ENCODE measurements at places on chromosomes 12 and 14.

GRCh38 chr12:2432856-2433255 lies 361.9 kb upstream of the FKBP4 start:
- no peak for DNase-seq

DNA sequence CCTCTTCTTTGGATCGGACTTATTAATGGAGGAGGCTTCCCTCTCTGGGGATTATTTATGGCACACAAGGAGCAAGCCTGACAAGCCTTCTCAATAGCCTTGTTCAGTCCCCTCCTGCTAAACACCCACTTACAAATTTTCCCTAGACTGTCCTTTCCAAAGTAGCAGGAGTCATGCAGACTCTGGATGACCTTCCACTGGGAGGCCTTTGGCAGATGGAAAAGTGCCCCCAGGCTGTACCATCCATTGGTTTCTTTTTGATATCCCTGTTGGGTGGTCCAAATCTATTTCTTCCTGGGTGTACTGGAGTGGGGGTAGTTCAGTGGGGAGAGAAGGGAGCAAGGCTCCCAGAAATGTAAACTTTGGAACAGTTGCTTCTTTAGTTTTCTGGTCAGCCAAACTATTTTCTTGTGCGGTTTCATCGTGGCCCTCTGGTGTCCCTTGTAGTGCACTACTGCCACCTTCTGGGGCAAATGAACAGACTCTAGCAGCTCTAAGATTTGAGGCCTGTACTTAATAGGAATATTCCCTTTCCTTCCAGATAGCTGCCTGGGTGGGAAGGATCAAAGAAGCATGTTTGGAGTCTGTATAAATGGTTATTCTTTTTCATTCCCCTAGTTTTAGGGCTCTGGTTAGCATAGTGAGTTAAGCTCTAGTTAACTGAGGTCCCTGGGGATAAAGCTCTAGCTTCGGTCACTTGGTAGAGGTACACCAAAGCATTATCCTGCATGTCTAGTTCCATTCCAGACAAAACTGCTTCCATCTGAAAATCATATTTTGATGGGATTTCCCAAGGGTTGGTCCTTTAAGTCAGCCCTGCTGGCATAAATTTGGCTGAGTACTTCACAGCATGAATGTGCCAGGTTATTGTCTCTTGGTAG lies 409.5 kb downstream of the SLC6A15 start:
- DNase-seq, result peak; percentile 47

- no peak for DNase-seq
Measured at GRCh38 chr12:89357297-89357730, 5.0 kb upstream of the DUSP6 start.

- DNase-seq, result no peak
Measured at GRCh38 chr12:65511912-65512311, 233.4 kb downstream of the MSRB3 start.

GRCh38 chr14:94522115-94522724 lies 13.0 kb upstream of the SERPINA12 start:
- no peak for DNase-seq

GRCh38 chr12:105982022-105982421 lies 156.7 kb downstream of the NUAK1 start:
- DNase-seq, result no peak

DNA sequence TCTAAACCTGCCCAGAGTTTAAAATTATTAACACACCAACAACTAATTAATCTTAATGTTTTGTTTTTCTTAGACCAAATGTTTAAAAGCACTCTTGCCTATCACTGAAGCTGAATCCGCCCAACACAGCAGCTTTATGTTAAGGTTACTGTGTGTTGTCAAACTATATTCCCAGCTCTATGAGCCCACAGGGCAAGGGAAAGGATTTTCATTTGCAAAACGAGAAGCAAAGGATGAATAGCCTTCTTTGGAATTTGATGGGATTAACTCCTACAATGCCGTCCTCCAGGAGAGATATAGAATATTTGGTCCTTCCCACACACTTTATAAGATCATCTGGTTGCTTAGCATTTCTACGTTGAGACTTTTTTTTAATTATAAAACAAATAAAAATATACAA lies 43.7 kb downstream of the DUSP16 start:
- no peak for DNase-seq

GRCh38 chr12:69284131-69284530 lies 44.8 kb downstream of the CPSF6 start:
- DNase-seq, result peak; percentile 53

- DNase-seq, result no peak
Measured at GRCh38 chr12:4034921-4035320, 161.7 kb upstream of the PARP11 start.

DNA sequence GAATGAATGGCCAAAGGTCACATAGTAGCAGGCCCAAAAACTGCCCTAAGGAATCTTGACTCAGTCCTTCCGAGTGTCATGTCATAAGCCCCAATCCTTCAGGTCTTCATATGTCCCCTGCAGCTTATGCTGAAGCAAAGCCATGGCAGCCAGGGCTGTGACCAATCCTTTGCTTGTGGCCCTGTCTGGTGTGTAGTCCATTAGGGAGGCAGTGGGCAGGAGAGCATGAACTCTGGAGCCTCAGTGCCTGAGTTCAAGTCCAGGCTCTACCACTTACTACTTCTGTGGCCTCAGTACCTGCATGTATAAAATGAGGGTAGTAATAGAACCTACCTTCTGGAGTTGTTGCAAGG lies 20.3 kb downstream of the PLEKHG3 start:
- DNase-seq, result no peak

- no peak for DNase-seq
Measured at GRCh38 chr12:113190761-113191160, 5.2 kb downstream of the RITA1 start.

GRCh38 chr12:52605542-52605941 lies 4.3 kb upstream of the KRT72 start:
- DNase-seq, result no peak

GRCh38 chr14:22630066-22630465 lies 14.1 kb downstream of the OR6J1 start:
- no peak for DNase-seq

DNA sequence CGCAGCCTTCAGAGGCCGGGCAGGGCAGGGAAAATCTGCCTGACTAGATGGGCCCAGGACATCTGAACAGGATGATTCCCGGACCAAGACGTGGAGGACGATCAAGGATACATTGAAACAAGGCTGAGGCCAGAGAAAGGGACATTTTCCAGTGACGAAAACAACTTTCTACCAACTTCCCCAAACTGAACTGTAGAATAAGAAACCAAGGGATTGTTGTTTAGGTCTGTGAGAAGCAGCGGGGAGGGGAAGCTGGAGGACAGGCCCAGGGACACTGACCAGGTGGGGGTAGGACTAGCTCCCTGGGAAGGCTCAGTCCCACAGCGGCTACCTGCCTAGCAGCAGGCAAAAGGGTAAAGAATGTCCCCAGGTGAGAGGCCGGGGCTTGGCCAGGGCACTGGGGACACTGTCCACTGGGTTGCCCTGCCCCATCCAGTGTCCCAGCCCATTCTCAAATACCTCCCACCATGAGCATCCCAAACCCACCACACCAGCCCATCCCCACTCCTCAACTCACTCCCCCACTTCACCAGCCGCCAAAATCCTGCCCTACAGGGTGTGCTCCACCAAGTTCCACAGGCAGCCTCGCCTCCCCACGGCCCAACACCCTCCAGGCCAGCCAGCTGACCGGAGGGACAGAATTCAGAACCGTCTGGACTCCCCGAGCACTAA lies 995 bp downstream of the TNFRSF1A start:
- DNase-seq, result no peak

DNA sequence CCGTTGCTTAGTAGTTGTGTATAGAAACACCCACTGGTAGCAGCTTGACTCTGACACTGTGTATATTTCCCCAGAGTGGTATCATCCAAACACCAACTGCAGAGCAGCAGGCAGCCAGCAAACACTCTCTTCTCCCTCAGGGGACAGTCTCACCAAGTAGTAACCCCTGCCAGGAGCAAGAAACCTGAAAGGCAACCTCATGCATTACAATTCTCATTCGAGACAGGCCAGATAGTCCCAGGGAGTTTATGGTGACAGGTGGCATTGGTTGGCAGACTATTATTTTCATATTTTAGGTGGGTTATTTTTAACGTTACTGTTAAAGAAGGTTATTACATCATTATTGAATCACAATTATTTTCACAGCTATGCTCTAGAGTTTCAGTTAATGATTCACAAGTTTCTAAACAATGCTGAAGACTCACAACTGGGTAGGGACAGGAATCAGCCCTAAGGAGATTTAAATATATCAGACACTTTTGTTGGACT lies 222.8 kb downstream of the EGLN3 start:
- no peak for DNase-seq

DNA sequence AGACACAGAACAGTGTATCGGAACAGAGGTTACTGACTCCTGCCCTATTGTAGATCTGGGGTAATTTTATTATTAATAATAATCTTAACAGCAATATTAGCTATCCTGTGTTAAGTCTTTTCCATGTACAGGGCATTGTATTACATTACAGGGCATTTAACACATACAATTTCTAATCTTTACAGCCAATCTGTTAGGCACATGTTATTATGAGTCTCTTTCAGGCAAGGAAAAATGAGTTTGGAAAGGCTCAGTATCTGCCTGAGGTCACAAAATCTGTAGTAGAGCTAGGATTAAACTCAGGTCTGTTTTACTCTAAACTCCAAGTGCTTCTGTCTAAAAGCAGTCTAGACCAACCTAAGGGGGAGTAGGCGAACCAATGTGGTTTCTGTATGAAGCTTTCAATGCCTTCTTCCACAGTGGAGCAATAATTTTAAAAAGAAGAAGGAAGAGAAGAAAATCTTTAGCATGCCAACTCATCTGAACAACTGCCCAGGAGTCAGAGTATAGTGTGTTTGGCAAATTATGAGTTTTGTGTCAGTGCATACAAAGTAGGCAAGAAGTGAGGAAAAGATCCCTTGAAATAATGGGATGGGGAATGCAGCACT lies 192.6 kb downstream of the CHST11 start:
- DNase-seq, result no peak

- no peak for DNase-seq
Measured at GRCh38 chr12:4293299-4293965, 19.9 kb downstream of the CCND2 start.

GRCh38 chr12:1217191-1217949 lies 226.3 kb downstream of the ERC1 start:
- peak; percentile 33 for DNase-seq

GRCh38 chr12:55972911-55973598 lies 823 bp upstream of the RAB5B start:
- no peak for DNase-seq

GRCh38 chr12:15794196-15794595 lies 5.0 kb upstream of the EPS8 start:
- no peak for DNase-seq

DNA sequence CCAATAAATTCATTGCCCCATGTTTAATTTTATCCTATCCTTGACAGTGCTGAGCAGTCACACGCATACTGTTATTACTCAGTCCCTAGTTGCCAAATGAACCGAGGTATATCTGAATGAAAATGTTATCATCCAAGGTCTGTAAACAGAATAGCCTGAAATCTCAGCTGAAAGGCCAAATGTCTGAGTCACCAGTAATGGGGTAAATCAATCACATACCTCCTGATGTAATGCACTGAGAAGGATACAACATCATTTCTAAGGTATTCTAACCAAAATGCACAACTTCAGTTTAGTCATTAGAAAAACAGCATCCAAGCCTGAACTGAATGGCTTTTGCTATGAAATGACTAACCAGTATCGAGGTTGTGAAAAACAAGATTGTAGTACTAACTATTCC lies 228.6 kb downstream of the DPF3 start:
- peak; percentile 93 for DNase-seq

DNA sequence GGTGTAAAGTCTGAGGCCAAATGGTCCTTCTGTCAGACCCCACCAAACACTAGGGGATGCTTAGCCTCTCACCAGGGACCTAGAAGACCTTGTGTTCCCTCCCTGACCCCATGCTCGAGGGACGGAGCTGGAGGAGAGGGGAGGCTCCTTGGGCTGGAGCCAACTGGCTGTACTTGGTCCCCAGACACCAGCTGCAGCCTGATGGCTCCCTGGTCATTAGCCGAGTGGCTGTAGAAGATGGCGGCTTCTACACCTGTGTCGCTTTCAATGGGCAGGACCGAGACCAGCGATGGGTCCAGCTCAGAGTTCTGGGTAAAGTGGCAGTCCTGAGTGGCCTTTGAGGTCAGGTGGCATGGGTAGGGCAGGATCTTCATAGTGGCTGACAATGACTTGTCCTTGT lies 29.0 kb downstream of the PAPLN start:
- no peak for DNase-seq

DNA sequence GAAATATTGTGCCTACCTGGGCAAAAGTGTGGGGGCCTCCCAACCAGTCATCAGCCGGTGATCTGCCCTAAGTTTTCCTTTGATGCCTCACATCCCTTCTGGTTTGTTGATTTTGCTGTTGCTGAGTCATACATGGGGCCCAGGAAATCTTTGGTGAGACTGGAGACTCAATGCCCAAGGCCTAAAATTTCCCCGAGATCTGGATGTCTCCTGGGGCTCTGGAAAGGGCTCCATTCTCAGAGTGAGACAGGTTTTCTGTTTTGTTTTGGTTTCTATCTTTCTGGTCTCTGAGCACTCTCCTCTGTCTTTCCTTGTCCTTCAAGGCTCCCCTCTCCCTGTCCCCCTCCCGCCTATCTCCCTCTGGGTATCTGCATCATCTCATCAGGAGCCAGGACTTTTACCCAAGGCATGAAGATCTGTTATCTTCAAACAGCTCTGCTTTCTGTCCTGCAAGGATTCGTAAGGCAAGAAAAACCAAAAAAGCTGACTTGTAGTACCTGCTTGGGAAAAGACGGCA lies 152.8 kb upstream of the MAX start:
- DNase-seq, result no peak

DNA sequence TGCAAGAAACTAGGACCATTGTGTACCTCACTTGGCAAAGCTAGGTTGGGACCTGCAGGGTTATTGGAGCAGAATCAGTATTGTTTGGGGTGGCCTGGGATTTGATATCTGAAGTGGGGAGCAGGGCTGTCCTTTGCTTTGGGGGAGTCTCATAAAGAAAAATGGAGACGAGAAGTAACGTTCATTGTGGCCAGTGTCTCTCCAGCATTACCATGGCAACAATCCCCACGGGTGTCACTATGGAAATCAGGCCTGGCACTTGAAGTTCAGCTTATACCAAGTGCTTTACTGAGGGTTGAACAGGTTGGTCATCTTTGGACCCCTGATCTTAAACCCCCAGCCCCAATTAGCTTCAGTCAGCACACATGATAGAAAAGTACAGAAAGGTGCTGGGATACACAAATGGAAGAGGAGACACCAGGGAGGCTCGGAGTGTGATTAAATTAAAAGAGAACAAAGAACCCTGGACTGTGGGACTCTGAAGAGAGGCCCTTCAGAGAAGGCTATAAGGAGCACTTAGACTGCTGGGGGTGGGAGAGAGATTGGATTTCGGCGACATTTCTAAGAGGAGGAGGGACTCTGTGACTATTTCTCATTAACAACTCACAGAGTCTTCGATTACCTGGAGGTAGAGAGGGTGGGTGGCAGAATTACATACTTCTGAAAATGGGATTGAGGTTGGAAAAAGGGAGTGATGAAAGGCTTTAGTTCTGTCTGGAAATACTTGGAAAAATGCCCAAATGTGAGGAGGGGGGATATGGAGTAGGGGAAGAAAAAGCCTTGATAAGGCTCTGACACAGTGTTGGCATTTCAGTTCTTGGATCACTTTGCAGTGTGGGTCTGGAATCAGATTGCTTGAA lies 3.7 kb downstream of the KIF5A start:
- DNase-seq, result no peak

- no peak for DNase-seq
Measured at GRCh38 chr14:105908006-105908405, 381.6 kb downstream of the TMEM121 start.

All from astrocyte of the cerebellum (primary cell).